Right forelimb (tissue), 1 donor: ENCODE measurements at places on chromosomes 7 and 10.

DNA sequence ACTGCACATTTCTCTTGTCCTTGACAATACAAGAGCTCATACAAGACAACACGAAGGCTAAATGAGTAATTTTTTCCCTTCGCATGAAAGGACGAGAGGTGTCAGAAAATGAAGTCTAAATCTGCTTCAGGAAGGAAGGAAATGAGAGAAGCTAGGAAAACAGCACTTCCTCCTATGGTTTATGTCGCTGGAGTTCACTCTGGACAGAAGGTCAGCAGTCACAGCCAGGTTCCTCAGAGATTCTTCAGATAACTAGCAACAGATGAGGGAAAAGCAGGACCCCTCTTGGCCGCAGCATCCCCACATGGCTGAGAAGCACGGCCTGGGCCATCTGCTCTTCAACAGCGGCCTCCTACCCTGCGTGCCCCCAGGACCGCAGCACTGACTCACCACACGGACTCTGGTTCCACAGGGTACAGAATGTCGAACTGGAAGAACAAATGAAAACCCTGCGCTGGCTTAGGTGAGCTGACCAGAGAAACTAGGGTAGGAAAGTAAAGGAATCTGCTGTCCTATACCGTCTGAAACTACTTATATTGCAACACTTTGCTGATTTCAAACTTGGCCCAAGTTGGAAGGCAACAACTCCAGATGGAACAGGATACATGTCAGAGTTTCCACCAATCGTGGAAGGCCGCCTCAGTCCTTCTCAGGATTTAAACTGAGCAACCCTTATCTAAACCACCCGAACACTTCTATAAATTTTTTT is 26.3 kb downstream of the DNMBP start:
- DNase-seq: peak; percentile 74

DNA sequence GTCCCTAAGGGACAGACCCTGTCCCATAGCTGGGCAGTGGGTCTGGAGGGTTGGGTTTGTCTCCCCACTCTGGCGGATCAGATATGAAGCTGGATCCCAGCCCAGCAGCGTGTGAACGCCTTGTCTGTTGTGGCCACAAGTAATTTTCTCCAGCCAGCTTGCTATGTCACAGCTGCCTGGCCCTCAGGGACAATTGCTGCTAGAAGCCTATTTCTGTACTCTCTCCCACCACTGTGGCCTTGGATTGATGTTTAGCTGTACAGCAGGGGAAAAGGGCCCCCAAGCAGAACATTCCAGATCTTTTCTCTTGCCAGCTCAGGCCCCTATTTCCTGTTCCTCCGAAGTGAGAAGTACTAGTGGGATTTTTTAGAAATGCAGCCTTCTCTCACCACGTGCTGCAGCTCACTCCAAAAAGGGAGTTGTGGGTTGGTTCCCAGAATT is 53.5 kb upstream of the WAC start:
- DNase-seq: peak; percentile 68

- DNase-seq: no peak
Observed at GRCh38 chr10:83934641-83935338, 204.5 kb upstream of the GHITM start.

- DNase-seq: no peak
Observed at GRCh38 chr7:17696422-17696821, 243.9 kb downstream of the SNX13 start.

DNA sequence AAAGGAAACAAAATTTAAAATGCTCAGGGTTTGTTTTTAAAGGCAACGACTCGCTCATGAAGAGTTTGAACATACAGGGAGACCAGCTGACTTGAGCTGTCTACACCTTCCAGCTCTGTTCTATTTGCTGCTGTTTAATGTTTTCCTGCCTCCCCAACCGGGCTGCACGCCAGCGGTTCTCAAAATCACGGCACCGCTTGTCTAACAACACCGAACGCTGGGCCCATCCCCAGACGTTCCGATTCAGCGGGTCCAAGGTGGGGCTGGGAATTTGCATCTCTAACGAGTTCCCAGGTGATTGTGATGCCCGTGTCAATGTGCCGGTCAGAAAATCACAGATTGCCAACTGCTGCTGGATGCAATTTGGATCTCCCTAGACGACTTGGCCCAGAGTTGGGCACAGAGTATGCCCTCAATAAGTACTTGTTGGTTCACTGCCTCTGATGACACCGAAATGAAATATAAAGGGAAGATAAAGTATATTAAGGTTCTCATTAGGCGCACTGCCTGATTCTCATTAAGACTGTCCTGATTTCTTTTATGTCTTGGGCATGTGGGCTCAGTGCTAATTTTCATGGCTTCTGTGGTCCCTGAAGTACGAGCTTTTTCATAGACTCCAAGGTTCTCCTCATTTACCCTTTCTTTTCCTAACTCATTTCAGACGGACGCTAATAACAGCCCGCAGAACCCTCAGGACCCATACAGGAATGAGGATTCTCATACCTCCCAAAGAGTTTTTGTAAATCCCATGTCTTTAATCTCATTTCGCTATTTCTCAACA is 28.5 kb downstream of the CELF2 start:
- DNase-seq: no peak

GRCh38 chr10:93859049-93859655 is 34.6 kb upstream of the SLC35G1 start:
- DNase-seq: no peak

GRCh38 chr7:5217851-5218331 is 27.9 kb downstream of the WIPI2 start:
- DNase-seq: no peak

- DNase-seq: no peak
Observed at GRCh38 chr7:1564603-1565022, 5.2 kb downstream of the PSMG3 start.

GRCh38 chr7:1340031-1340430 is 107.4 kb downstream of the UNCX start:
- DNase-seq: no peak

- DNase-seq: no peak
Observed at GRCh38 chr10:6269953-6270867, 67.5 kb downstream of the PFKFB3 start.

DNA sequence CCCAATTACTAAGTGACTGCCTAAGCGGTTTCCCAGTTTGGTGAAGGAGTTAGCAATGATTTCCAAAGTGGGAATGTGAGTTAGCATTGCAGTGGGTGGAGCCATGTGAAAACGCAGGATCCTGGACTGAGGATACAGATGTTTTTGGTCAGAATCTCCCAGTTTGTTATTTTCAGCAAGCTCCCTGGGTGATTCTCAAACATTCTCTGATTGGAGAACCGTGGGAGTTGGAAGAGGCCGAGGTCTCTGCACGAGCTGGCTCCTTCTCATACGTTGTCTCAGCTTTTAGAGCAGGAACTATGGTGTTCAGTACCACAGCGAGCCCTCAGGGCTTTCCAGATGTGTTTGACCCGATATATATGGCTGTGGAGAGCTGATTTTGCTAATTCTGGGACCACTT is 396.5 kb upstream of the NPVF start:
- DNase-seq: no peak

GRCh38 chr7:28479507-28479947 is 67.2 kb downstream of the CREB5 start:
- no peak for DNase-seq

- DNase-seq: no peak
Observed at GRCh38 chr7:138838166-138838565, 40.2 kb upstream of the ATP6V0A4 start.

GRCh38 chr10:6912929-6913328 is 332.9 kb upstream of the PRKCQ start:
- no peak for DNase-seq

DNA sequence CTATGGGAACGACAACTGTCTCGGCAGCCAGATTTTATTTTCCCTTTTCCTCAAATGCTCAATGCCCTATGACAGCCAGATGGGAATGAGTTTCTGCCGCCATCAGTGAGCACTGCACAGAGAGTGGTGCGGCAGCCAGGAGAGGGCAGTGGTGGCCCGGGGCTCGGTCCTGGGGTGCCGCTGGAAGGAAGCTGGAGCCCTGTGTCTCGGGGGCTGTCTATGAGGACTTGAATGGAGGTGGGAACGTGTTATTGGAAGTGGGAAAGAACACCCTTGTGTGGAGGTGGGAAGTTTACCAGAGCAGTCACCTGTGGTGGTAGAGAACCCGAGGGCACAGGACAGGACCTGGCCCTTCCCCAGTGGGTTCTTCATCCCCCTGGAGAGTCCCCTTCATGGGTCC is 35.8 kb downstream of the JAKMIP3 start:
- no peak for DNase-seq

GRCh38 chr7:29749701-29750321 is 56.5 kb upstream of the WIPF3 start:
- DNase-seq: no peak

DNA sequence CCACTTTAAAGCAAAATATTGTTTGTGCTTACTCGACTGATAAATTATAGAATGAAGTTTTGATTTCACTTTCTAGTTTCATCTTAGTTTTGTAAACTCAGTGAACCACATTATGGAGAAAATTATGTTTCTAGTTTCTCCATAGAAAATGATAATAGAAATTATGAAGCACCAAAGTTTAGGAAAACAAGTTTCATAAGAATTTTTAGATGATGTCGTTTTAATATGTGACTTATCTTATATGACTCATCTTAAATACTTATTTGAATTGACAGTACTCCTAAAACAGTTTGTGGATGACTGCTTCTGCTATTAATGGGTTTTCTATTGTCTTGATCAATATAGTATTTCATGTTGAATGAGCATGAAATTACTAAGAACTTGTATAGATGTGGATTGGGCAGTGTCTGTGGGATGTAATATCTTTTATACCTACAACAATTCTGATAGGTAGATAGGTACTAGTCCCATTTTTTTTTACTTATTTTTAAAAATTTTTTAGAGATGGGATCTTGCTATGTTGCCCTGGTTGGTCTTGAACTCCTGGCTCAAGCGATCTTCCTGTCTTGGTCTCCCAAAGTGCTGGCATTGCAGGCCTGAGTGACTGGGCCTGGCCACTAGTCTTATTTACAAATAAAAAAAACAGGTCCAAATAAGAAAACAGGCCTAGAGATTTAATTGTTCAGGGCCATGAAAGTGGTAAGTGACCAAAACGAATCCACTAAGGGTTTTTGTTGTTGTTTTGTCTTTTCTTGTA is 3.7 kb downstream of the HBP1 start:
- no peak for DNase-seq

- DNase-seq: no peak
Observed at GRCh38 chr7:6026011-6026819, 5.0 kb upstream of the ANKRD61 start.

GRCh38 chr10:18264466-18265050 is 124.3 kb downstream of the CACNB2 start:
- DNase-seq: no peak

DNA sequence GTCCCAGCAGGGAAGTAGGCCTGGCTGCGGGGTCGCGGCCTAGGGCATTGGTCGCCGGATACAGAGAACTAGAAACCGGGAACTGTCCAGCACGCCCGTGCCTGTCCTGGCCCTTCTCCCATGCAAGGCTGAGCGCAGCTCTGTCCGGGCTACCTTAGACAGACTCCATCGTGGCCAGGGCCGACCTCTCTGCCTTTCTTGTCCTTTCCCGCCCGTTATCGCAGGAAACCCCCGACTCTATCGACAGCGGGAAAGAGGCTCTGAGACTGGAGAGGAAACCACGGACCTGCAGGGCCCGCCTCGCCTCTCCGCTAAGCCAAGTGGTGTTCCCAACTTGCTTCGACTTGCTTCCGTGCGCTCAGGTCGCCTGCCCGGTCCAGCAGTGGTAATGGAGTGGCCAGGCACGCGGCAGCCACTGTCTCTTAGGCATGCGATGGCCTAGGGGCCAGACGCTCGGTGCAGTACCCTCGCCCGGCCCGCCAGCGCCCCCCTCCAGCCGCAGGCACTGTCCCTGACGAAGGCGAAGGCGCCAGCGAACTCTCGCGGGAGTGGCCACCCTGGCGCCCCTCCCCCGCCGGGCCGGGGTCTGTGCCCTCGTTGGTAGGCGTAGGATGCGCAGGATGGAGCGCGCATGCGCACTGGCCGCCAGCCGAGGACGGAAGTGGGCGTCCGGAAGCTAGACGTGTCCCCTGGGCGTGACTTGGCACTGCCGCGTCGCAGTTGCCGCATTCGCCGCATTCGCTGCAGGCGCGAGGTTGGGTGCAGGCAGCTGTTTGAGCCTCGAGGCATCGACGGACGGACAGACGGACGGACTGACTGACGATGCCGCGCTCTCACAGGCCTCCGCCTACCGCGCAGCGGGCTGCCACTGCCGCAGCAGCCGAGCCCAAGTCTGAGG is 54.4 kb downstream of the MCMBP start:
- DNase-seq: peak; percentile 88

GRCh38 chr7:97460433-97460832 is 271.5 kb upstream of the TAC1 start:
- DNase-seq: no peak

GRCh38 chr10:98533241-98533640 is 86.5 kb upstream of the HPS1 start:
- no peak for DNase-seq

DNA sequence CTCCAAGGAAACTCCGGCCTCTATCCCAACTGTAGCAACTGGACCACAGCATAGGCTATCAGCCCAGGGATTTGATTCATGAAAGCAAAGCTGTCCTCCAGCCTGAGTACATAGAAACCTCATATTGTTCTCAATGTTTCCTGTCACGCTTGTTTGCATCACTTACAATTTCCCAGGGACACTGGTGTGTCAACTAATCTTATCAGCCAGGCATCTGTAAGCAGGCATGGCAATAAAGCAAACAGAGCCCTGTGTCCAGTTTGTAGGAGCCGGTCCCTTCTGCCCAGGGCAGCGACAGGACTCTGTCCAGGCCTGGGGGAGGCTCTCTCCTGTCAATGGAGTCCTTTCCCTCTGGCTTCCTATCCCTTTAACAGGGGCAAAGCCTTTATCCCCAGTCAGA is 23.0 kb upstream of the CDHR3 start:
- no peak for DNase-seq

GRCh38 chr7:26659121-26659520 is 205.3 kb downstream of the SKAP2 start:
- no peak for DNase-seq

DNA sequence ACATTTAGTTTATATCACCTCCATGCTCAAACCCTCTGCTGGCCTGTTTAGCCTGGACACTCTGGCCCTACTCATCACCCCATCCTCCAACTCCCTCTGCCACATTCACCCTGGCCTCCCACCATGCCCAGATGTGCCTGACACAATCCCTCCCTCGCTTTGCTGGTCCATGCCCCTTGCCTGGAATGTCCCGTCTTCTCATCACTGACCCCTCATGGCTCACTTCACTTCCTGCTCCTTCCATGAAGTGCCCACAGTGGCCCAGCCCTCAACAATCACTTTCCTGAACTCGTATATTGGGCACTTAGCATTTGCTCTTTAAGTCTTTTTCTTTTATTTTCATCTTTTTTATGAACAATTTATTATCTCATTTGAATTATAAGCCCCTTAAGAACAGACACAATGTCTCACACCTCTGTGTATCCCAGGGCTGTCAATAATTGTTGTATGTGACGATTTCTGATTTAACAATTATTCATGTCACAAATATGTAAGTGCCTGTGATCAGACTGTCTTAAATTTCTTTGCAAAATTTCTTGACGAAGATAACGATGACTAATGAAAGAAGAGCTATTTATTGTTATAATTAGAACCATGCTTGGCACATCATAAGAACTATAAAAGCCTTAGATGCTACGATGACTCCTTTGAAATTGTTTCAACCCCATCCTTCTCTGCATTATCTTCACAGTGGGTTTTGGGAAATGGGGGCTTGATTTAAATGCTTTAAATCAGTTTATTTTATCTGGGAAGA is 209.9 kb upstream of the YAE1 start:
- DNase-seq: no peak

- no peak for DNase-seq
Observed at GRCh38 chr10:16599662-16600061, 78.0 kb upstream of the C1QL3 start.
